ENCODE measurements at places on chromosomes 3 and 15.

GRCh38 chr3:135878501-135878900 lies 87.0 kb upstream of the PPP2R3A start:
- no peak for DNase-seq

DNA sequence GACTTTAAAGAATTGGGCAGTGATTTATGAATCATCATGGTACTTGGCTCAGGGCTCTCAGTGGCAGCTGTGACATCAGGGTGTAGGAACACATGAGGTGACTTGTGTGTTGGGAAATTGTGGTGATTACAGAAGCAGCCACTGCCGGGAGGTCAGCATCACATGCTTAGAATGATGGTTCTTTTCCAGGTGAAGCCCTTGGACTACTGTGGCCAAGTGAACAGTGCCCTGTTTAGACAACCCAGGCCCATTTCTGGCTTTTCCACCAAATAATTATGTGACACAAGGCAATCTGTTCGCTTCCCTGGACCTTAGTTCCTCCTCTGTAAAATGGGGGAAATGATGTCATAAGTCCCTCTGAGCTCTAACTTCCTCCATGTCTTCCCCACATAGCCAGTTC lies 139.7 kb upstream of the ROPN1 start:
- DNase-seq, result no peak

- DNase-seq, result no peak
Observed at GRCh38 chr3:177367788-177368187, 170.5 kb upstream of the TBL1XR1 start.

DNA sequence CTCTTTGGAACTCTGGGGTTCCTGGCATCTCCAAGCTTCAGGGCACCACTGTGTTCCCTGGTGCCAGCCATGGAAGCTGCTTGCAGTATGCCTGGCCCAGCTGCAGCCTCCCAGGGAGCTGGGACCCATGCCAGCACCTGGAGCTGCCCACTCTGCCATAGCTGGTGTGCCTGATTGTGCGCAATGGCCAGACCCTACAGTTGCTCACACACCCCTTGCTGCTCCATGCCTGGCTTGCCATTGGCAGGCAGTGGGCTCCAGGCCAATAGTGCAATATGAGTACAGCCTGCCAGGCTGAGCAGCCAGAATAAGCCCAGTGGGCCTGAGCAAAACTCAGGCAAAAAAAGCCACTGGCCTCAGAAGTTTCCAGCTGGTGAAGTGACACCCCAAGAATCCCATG lies 43.8 kb upstream of the LRRFIP2 start:
- DNase-seq, result no peak

DNA sequence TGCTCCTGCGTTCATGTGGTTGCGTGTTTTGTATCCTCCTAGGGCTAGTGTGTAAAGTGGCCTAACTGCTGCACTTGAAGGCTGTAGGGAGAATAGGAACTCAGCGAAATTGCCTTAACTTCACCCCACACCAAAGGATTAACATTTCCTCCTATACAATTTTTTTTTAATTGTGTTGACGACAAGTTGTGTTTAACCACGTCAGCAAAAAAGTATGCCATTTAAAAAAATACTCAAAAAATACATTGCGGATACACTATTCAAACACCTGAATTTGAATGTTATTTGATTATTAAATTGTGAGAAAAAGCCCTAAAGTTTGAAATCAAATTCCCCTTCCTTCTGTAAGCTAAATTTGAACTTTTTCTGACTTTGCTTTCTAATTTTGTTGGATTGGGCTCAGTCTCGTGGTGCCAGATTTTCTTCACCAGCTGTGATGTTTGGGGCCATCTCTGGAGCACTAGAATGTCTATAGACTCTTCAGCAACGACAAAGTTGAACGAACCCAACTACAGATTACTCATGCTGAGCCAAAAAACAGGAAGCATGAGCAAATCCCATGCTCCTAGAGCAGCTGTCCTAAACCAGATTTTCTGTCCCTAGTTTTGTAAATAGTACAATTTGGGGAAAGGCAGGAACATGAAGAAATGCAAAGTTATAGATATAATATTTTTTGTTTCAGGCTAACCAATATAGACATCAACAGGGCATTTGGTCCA lies 8.1 kb upstream of the SLC9A9 start:
- no peak for DNase-seq

- DNase-seq, result no peak
Observed at GRCh38 chr3:129006864-129007263, 5.8 kb downstream of the EFCC1 start.

DNA sequence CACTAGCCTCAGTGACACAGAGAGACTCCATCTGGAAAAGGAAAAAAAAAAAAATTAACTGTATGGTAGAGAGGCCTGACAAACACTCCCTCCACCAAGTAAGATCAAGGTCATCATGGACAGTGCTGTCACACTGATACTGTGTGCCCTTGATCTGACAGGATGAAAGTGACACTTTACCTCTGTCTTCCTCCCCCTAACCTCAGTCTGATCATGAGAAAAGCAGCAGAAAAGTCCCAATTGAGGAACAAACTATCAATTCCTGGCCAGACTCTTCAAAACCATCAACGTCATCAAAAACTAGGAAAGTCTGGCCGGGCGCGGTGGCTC lies 26.7 kb downstream of the PGPEP1L start:
- no peak for DNase-seq

DNA sequence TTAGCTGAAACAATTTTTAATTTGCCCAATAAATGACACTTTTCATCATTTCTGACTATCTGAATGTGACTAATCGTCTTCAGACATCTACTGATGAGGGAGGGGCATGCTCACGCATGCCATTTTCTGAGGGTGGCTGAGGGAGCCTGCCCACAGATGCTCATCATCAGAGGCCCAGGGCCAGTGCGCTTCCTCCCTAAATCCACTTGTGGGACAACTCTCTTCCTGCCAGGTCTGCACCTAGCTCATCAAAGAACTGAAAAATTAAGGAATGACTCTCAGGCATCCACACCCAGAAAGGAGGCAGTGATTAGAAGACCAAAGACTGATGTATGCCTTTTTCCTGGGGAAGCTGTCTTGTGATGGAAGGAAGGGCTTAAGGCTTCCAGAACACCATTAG lies 22.8 kb downstream of the RTP3 start:
- no peak for DNase-seq

- no peak for DNase-seq
Observed at GRCh38 chr3:30183421-30183820, 423.0 kb upstream of the TGFBR2 start.

DNA sequence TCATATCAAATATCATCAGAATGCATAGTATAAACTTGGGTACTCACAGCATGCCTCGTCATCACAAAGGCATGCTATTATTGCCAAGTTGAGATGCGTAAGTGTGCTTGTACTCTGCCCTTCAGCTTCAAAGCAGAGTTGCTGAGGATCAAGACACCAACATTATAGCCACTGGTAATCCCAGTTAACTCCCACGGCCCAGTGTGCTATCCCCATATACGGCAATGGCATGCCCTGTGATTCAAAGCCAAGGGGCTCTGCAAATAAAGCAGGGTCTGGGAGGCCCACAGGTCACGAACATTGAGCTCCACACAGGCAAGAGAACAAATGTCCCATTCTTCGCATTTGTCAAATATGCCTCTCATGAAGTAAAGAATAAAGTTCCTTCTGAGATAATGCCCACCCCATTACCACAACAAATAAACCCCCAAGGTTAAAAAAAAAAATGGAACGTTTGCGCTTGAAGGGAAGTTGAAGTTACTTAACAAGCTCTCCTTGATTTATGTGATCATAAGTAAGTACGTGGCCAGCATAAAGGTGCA lies 298.1 kb upstream of the NECTIN3 start:
- no peak for DNase-seq

DNA sequence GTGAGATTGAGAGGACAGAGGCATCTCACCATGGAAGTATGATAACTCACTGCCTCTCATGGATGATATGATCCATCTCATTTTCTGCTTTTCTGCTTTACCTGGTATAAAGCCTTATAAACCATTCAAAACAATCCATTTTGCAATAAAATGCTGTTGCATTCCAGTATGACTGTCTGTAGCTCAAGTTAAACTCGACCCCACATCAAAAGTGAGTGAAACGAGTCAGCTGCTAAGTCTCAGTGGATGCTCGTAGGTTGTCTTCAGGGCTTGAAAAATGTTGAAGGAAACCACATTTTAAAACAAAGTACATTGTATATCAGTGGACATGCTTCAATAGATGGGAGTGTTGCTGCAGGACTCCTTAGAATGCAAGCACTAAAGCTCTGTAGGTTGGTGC lies 839.0 kb downstream of the TUSC7 start:
- DNase-seq, result no peak

DNA sequence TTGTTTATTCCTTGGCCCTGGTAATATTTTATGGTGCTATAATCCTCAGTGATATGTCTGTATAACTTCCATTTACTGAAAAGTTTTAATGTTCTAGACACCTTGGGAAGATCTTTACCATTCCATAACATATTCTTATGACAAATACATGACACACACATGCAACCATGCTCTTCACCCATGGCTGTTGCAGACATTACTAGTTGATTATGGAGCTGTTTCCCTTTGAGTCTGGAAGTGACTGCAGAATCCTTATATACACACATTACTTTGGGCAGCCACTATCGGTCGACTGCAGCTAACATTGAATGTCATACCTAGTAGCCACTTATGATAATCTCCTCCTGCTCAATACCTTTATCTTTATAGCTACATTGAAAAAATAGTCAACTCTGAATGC lies 243.1 kb upstream of the ADAMTS9 start:
- DNase-seq, result no peak

GRCh38 chr15:36265422-36265821 lies 314.0 kb upstream of the CDIN1 start:
- no peak for DNase-seq

DNA sequence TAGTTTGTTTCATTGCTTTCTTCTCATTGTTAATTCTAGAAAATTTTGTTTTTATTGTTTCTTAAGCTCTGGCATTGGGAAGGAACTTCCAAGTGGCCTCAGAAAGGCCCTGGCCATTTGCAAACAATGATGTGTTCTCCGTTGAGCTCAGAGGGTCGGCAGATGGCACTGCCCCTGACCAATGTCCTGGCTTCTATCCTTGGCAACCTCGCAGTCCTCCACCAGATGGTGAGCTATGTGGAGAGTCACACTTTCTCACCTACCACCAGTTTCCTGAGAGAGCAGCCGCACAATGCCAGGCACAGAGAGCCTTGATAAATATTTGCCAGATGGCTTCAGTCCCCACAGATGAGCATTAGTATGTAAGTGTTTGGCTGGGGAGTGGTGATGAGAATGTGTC lies 343.7 kb downstream of the EPHB1 start:
- DNase-seq, result no peak

GRCh38 chr3:51391566-51392354 lies 675 bp downstream of the RBM15B start:
- DNase-seq, result no peak

GRCh38 chr15:25171856-25172687 lies 217.3 kb downstream of the SNRPN start:
- DNase-seq, result no peak

GRCh38 chr15:79562899-79563298 lies 130.8 kb downstream of the MINAR1 start:
- DNase-seq, result no peak

DNA sequence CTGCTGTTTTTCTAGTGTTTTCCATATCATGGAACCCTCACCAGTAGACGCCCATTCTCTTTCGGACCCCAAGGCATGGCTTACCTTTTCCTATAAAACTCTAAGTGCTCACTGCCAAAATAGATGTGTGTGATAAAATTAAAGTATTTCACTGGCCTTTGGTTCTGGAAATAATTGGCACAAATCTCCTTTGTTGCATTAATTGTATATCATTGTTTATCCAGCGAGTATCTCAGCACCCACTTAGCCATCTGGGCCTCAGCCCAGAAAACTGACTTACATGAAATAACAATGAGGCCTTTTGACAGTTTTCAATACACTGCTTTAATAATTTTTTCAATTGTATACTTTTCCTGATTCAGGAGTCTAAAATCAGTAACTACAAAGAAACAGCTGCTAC lies 105.1 kb downstream of the MECOM start:
- DNase-seq, result no peak

- no peak for DNase-seq
Observed at GRCh38 chr3:24521420-24522145, 26.9 kb upstream of the THRB start.

DNA sequence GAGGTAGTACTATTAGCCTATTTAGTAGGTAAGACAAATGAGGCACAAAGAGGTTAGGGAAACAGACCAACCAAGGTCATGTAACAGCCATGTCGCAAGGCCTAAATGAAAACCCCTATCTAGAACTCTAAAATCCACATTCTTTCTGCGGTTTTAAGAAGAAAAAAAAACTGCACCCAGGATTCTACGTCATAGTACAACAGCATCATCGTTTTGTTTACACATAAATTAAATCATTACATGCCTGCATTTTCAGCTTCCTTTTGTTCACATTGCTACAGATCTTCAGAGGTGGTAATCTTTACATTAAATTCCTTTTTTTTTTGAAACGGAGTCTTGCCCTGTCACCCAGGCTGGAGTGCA lies 548 bp upstream of the PSMD6 start:
- no peak for DNase-seq

DNA sequence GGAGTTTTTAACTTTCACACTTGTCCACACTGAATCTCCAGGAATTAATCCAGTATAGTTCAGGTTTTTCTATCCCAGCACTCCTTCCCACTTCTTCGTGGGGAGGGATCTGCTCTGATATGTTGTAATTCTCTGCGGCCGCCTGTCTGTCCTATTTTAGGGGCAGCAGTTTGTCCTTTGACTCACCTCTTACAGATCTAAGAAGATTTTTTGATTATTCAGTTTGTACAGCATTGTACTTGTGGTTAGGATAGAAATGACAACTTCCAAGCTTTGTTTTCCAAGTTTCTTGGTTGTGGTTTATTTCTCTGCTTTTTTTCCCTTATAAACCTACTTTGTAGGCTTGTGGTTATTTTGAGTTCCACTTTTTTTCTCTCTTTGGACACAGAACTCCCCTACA lies 601.7 kb downstream of the SI start:
- no peak for DNase-seq

- DNase-seq, result no peak
Observed at GRCh38 chr3:71718072-71718471, 7.1 kb downstream of the EIF4E3 start.
